ENCODE measurements at places on chromosomes 16 and 17.

GRCh38 chr16:59540621-59541020, 806.5 kb upstream of the GOT2 start:
- DNase-seq, result no peak

GRCh38 chr16:15542734-15543347, 100.1 kb downstream of the MARF1 start:
- no peak for DNase-seq

DNA sequence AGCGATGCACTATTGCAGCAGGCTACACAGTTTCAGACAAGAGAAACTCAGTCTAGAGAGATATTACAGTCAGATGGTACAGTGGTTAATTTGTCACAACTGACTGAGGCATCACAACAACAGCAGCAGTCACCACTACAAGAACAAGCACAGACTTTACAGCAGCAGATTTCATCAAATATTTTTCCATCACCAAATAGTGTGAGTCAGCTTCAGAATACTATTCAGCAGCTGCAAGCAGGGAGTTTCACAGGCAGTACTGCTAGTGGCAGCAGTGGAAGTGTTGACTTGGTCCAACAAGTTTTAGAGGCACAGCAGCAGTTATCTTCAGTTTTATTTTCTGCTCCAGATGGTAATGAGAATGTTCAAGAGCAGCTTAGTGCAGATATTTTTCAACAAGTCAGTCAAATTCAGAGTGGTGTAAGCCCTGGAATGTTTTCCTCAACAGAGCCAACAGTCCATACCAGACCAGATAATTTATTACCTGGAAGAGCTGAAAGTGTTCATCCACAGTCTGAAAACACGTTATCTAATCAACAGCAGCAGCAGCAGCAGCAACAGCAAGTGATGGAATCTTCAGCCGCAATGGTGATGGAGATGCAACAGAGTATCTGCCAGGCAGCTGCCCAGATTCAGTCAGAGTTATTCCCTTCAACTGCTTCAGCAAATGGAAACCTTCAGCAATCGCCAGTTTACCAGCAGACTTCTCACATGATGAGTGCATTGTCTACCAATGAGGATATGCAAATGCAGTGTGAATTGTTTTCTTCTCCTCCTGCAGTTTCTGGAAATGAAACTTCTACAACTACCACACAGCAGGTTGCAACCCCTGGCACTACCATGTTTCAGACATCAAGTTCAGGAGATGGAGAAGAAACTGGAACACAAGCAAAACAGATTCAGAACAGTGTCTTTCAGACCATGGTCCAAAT, 34.1 kb downstream of the NQO1 start:
- DNase-seq, result no peak

- DNase-seq, result no peak
These were observed 186.0 kb upstream of the ZNF469 start for GRCh38 chr16:88196471-88197400.

- no peak for DNase-seq
These were observed 3.9 kb downstream of the HS3ST3A1 start for GRCh38 chr17:13597723-13598347.

DNA sequence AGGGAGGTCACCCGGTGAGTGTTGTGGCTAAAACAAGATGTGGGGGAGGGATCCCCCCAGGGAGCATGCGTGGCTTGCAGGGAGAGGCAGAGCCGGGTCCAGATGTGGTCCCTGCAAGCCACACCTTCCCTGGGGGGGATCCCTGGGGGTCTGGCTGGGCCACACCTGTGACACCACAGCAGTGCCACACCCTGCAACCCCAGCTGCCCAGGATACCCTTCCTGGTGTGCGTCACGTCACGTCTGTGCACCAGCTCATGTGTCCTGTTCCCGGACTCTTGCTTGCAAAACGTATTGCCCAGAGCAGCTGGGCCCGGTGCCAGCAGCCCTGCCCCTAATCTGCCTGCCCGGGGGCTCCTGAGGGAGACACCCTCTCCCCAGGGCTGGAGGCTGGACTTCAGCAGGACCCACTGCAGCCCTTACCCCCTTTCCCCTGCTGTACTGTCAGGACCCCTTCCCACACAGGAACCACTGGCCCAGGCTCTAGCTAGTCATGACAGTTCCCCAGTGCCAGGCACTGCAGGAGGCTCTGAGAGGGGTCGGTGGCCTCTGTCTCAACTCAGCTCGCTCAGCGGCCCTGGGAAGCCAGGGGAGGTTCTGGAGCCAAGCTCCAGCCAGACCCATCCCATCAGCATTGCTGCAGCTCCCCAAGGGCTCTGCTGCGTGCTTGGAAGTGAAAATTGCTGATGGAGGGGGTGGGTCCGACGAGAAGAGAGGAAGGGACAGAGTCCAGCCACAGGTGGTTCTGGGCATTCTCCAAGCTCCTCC, 25.8 kb upstream of the ACSF3 start:
- DNase-seq, result no peak

DNA sequence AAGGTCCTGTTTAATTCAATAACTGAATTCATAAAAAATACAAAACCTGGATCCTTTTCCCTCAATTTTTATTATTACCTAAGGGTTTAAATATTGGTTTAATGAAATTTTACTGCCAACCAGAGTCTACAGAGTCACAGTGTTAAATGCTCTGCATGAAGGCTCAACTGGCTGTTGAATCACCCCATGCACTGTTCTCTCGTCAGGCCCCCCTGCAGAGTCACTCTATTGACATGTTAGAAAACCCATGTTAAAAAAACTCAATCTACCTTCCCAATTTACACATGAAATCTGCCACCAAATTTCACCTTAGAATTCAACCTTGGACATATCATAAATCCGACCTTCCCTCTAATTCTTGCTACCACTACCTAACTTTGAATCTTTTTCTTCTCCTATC, 43.3 kb upstream of the ULK2 start:
- DNase-seq, result no peak

DNA sequence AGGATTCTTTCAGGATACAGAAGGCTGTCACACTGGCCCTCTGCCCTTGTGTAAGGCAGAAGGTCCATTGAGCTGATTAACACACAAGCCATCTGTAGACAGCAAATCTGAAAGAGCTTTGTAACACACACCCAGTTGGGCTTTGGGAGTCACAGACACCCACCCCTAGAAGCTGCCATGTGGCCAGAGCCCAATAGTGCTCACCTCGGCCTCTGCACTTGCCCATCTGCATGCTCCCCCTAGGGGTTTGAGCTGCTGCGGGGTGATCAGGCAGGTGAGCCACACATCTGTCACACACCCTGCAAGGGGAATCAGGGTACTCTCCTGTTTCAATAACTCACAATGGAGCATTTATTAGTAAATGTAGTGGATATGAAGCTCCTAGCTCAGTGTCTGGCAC, 138.3 kb downstream of the CHD9NB start:
- no peak for DNase-seq

GRCh38 chr17:64339516-64340490, 50.9 kb downstream of the PECAM1 start:
- no peak for DNase-seq

- DNase-seq, result no peak
These were observed 32.2 kb downstream of the RCVRN start for GRCh38 chr17:9872852-9873251.

GRCh38 chr17:81245024-81245664, 6.0 kb downstream of the NDUFAF8 start:
- no peak for DNase-seq

GRCh38 chr16:18834864-18835263, 33.5 kb upstream of the ARL6IP1 start:
- no peak for DNase-seq

DNA sequence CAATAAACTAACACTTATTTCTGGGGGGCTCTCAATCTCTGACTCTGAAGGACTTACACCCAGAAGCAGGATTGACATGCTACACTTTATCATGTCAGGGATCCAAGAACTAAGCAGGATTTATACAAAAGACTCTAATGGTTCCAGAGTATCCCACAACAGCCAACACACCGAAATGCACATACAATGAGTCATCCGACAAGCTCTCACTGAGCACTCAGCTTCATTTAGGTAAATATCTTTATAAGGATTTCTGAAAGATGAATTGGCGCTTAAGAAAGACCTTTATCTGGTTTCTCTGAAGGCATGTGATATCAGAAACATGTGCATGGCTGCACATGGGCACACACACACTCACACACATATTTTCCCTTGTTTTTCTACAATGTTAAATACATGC, 77.2 kb downstream of the TOX3 start:
- no peak for DNase-seq

- DNase-seq, result no peak
These were observed 59.3 kb downstream of the SDK2 start for GRCh38 chr17:73584987-73585386.

DNA sequence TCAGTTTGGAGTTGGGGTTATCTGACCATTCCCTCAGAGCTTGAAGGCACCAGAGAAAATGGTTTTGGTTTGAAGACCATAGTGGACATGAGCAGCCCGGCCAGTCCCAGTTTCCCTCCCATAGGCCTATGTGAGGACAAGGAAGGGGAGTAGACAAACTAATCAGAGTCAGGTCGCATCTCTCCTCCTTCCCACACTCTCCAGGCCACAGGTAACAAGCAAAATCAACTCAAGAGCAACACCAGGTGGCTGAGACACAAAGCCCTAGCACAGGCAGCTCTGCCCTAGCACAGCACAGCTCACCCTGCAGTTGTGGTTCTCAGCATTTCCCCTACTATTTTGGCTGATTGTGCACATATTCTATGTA, 7.2 kb downstream of the SUPT4H1 start:
- DNase-seq, result no peak

GRCh38 chr16:27321013-27321915, 7.5 kb downstream of the IL4R start:
- no peak for DNase-seq

DNA sequence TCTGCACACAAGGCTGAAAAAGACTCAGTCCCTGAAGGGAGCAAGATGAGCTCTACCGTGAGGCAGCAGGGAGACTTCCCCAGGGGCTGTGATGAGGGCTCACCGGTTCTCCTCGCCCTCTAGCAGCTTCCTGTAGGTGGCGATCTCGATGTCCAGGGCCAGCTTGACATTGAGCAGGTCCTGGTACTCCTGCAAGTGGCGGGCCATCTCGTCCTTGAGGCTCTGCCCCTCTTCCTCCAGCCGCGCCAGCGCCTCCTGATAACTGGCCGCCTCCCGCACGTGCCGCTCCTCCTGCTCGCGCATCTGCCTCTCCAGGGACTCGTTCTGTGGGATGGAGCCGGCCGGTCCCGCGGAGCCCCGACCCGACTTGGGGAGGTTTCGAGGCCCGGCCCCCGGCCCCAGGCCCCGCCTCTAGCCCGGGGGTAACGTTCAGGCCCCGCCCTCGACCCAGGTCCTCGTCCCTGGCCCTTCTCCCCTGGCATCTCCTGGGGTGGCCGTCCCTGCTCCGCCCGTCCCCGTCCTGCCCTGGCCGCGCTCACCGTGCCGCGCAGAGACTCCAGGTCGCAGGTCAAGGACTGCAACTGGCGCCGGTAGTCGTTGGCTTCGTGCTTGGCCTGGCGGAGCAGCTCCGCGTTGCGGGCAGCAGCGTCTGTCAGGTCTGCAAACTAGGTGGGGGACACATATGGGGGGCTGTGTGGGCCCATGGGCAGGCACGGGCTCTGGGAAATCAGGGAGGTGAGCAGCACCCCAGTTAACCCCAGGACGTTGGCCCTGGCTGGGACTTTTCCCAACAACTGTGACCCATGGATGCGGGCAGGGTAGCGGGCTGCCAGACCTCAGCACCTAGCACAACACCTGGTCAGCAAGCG, 3.9 kb downstream of the GFAP start:
- no peak for DNase-seq

DNA sequence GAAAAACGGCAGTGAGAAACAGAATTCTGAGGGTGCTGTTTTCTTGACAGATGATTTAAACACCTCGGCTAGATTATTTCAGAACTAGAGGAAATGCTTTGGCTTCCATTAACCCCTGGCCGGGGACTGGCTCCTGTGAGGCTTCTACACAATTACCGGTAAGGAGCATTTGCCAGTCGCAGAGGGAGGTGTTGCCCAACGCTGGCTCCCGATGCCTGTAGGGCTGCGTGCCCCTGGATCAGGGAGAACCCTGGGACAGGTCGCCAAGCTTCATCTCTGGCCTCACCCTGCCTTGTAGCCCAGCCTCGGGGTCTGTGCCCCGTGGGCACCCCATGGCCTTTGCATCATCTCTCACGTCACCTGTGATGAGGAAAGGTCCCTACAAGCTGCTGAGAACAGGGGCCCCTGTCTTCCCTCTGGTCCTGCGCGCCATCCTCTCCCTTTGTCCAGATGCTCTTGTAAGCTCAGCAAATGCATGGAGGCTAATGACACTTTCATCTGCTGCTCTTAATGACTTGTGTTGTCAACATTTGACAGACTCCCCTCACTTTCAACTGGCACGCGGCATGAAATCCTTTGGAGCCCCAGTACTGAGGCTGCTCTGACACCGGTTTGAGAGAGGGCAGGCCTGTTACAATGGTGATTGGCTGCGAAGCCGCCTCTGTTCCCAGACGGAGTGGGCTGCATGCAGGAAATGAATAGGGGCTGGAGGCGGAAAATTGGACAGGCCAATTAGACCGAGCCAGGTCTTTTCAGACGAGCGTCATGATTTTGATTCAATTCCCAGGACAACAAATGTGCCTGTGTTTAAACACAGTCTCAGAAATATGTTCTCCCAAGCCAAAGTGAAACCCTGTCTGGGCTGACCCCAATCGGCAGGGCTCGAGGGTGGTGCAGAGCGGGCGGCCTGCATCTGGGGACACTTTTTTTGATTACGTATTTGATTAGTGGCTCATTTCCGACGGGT, 85.5 kb upstream of the DOC2B start:
- no peak for DNase-seq

DNA sequence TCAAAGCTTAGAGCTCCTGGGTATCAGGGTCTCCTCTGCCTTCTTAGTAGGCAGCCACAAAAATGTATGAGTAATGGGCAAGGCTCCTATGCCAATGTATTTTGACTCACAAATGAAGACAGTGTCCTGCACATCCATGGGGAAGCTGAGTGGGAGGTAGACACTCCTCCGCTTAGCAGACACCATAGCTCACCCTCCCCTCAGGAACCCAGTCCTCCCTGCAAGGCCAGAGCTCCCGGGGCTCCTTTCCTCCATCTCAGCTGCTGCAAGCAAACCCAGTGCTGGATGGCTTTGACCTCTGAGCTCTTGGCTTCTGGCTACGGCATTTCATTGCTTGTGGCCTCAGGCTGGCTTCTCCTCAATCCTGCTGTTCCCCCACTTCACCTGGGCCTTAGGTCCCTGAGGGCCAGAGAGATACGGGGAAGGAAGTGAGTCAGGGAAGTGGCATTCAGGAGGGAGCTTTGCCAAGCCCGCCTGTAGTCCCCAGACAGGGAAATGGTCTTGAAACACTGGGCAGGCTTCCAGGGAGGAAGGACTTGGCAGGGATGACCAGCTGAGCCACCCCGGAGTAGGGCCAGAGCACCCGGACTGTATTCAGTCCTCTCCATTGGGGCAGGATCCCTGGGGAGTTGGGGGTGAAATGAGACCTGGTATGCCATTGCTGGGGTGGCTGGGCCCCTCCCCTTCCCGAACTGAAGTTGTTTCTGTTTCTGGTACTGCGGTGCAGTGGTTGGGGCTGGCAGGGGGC, 4.5 kb downstream of the ABCC3 start:
- DNase-seq, result peak; percentile 37
